Pericardium fibroblast (primary cell): ENCODE measurements at places on chromosomes 7 and 10. TPM values are rescaled to one million over a fixed set of nuclear protein-coding genes. Genes with fewer than 3 reads are reported as not detected.

ELAPOR2 gene
- 3.0 and 11.8 TPM in 2 replicates for total RNA-seq

ADAM8 gene
- 0.09 and 0.70 TPM in 2 replicates for total RNA-seq

DHTKD1 gene
- total RNA-seq, result 9.1 and 9.7 TPM in 2 replicates

CPA4 gene
- total RNA-seq, result 18.0 and 49.9 TPM in 2 replicates

PNLIPRP3 gene
- total RNA-seq, result not detected in 2 replicates

ABCC2 gene
- total RNA-seq, result 0.35 and 0.68 TPM in 2 replicates

NYAP1 gene
- total RNA-seq, result 2.6 and 3.4 TPM in 2 replicates

CYP17A1 gene
- not detected in 2 replicates for total RNA-seq
